EH (cell line): ENCODE measurements at places on chromosomes 1 and 21.

- no peak for DNase-seq
These were observed 88.8 kb downstream of the DESI2 start for GRCh38 chr1:244741692-244742091.

DNA sequence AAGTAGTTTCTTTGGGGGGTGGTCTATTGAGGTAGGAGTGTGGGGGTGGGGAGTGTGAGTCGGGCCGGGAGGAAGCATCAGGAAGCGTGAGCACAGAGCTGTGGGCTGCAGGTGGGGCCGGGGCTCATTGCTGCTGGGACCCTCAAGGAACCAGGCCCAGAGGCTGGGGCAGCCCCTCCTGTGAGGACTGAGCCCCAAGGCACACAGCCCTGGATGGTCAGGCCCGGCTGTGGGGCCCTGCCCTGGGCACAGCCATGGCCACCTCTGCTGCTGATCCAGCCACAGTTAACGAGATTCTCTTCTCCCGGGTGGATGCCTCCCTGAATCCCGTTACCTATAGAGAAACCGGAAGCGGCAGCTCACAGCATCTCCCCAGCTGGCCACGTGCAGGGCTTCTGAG lies 22.9 kb upstream of the SUMO3 start:
- no peak for DNase-seq

GRCh38 chr1:95042286-95042685 lies 30.5 kb downstream of the ALG14 start:
- no peak for DNase-seq

DNA sequence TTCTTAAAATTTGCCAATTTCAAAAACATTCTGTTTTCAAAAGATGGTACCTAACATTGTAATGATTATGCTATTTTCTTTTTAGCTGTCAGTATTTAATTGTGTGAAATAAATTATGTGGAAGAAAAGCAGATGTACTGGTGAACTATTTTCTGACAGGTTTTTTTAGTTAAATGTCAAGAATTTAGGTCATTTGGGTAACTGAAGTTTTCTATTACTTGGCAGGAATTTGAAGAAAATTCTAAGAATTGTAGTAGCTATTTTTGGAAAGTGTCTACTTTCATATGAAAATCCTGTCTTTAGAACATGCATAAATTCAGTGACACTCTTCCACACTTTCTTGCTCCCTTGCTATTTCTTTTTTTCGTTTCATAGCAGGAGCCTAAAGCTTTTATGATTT lies 28.5 kb upstream of the PTPRC start:
- DNase-seq: peak; percentile 40

DNA sequence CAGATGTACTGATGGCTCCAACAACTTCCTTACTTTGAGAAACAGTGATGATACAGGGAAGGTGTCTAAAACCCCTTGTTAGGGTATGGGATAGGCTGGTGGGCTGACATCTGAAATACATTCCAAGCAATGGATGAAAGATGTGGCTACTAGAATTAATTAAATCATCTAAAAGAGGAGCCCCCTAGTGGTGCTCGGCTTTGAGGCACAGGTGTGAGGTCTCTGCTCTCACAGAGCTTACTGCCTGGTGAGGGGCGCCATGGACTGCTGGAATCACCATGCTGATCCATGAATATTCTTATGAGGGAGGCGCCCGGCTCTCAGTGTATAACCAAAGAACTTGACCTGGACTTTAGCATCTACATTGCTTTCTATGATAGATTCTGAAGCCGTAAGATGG lies 48.5 kb downstream of the GNG4 start:
- DNase-seq: peak; percentile 19

GRCh38 chr1:154802982-154803920 lies 66.8 kb downstream of the KCNN3 start:
- peak; percentile 9 for DNase-seq

GRCh38 chr1:229148743-229149142 lies 122.2 kb upstream of the RAB4A start:
- DNase-seq: no peak

DNA sequence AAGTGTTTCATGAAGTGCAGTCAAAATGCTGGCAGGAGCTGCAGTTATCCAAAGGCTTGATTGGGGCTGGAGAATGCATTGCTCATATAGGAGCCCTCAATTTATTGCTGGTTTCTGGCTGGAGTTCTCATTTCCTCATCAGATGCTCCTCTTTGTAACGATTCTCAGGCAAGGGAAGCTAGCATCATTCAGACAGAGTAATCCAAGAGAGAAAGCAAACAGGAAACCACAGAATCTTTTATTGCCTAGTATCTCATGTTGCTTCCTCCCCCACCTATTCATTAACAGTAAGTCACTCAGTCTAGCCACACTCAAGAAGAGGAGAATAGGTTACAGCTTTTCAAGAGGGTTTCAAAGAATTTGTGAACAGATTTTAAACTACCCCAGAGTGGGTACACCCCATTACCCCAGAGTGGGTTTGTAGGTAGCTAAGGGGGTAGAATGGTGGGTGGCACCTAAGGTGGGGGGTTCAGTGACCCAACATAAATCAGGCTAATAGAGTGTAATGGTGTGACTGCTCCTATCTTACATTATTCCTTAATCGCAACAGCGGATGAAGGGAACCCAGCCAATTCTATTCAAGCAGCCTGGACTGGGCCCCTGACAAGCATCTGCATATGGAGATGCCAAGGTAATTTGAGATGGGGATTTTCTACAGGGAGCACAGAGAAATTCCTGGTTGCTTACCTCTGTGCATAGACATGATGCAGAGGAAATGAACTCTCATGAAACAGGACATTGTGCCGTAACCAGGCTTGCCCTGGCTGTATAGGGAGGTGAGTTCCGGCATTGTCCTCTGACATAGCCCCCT lies 67.1 kb downstream of the KCNJ15 start:
- peak; percentile 97 for DNase-seq

DNA sequence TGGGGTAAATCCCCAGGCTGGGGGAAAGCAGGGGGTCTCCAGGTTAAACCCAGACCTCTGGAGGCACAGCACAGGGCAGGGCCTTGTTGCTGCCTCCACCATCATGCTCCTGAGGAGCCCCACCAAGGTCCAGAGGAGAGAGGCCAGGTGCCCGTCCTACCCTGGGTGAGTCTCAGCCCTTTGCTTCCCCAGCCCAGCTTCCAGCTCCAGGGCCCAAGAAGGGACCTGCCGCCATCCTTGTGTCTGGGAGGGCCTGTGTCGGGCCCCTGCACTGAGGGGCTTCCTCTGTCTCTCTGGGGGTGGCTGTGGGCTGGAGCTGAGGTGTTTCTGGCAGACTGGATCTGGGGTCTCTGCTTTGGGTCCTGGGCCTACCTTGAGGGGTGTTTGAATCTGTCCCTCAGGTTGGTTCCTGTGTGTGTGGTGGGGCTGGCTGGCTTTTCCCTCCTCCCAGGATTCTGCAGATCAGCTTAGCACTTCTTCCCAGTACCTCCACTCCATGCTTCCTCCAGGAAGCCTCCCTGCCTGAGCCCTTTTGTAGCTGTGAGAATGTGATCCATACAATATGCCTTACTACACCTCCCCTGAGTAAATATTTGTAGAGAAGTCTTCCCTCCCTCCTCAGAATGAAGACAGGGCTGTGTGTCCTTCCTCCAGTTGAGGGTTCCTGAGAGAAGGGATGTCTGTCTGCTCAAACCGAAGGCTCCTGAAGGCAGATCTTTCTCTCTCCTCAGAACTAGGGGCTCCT lies 6.2 kb downstream of the GPR3 start:
- DNase-seq: no peak

- no peak for DNase-seq
These were observed 119.1 kb upstream of the GRIK3 start for GRCh38 chr1:37153116-37154100.

GRCh38 chr1:65512383-65512782 lies 91.9 kb downstream of the LEPR start:
- DNase-seq: no peak
